Skin of body (tissue), 3 donors: ENCODE measurements at places on chromosomes 1 and 21. TPM values are rescaled to one million over a fixed set of nuclear protein-coding genes. Genes with fewer than 3 reads are reported as not detected.

Gene ADORA1
- total RNA-seq: 1.1 TPM

Gene FBXO2
- 0.99 TPM for total RNA-seq

Gene RGL1
- 39.4 TPM for total RNA-seq

Gene ZZZ3
- total RNA-seq: 80.3 TPM

Gene KIF21B
- total RNA-seq: 1.6 TPM

Gene NEGR1
- total RNA-seq: 9.1 TPM

Gene KRTAP19-3
- 9.7 TPM for total RNA-seq
